Hematopoietic multipotent progenitor cell (in vitro differentiated cells): ENCODE measurements at places on chromosomes 3 and 15.
A peak's percentile ranks its signal among the peaks of the same experiment; 100 is the strongest.

DNA sequence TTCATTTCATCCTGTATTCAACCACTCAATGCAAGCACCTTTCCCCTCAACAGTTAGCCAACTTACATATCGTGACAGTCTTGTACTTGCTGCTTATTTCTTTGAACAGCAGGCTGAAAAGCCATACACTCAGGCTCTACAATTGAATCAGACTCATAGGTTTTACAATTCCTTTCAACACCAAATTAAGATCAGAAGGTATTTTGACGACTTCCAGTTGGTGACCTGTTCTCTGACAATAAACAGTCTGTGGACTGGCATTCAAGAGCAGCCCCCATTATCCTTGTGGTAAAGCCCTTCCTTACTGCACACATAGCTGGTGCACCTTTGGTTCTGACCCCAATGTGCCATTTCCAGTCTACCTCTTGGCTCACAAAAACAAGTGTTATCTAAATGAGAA, 140.0 kb upstream of the MB21D2 start:
- DNase-seq = no peak

- DNase-seq = no peak
Measured at GRCh38 chr15:60945196-60945595, 283.9 kb downstream of the RORA start.

- no peak for DNase-seq
Measured at GRCh38 chr15:74185710-74186348, 12.3 kb downstream of the ISLR start.

DNA sequence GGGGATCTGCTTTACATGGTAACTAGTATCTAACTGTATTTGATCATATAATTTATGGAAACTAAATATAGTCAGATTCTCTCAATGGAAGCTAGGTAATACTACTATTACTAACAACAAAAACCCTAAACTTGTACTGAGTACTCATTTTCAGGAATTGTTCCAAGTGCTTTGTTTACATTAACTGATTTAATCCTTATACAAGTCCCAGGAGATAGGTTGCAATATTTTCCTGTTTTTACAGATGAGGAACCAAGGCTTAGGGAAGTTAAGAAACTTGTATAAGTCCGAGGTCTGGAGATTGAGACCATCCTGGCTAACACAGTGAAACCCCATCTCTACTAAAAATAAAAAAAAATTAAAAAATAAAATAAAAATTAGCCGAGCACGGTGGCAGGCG, 7.5 kb upstream of the MTHFS start:
- DNase-seq = no peak

GRCh38 chr15:71146580-71146982, 31.3 kb downstream of the THSD4 start:
- no peak for DNase-seq

DNA sequence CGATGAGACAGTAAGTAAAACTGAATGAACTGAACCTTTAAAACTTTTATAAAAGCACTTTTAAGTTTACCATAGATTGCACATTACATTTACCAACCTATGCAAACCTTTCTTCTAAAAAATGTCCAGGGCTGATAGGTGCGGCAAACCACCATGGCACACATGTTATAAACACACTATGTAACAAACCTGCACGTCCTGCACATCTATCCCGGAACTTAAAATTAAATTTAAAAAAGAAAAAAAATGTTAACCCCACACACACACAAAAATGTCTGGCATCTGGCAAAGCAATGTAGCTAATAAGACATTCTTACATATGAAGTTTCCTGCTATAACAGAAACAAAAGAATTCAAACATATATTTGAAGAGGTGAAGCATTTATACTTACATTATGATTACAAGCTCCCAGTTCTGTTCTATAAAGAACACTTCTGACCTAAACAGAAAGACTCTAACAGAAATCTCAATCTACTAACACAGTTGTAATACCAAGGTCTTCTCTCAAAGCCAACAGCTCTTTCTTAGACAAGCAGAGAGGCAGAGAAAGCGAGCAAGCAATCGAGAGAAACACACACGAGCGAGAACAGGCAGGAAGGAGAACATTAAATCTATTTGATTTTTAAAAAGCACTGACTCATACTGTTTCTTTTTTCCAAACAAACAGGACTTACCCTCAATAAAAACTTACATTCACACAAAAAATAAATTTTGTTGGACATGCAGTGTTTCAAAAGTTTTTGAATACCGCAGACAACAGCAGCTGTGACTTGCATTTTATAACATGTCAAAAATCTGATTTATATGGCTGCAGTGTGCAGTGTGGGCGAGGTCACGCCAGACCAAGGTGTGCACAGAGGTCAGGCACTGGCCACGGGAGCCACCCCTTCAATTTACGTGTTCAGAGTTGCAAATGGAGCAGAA, at the start of gene NRG4:
NRG4 (minus strand) TSS at position 798 of the 925 bp plus-strand sequence. CDS start 1,194 bp downstream, outside the sequence.
- no peak for DNase-seq

DNA sequence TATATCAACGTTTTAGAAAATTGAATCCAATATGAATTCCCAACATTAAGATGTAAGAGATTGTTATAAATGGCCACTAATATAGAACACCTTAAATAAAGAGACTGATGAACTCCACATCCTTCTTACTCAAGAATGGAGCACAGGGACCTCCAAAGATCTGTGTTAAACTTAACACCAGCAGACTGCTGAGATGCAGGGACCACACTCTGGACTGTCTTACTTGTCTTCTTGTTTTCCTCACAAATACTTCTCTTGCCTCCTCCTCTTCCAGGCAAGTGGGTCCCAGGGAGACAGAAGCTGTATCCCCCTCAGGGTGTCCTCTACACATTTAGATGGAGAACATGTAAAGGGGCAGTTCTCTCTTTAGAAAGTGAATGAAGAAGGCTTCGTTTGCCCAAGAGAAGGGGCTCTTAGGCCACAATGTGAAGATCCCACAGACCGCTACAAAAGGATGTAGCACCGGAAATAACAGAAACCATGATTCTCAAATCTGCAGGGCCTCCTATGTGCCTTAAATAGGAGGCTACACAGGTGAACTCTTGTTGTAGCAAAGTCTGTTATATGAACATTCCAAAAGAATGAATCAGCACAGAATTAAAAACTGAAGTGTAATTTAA, 52.2 kb downstream of the SATB1 start:
- no peak for DNase-seq

GRCh38 chr3:186997473-186997939, 67.2 kb downstream of the ST6GAL1 start:
- no peak for DNase-seq

- no peak for DNase-seq
Measured at GRCh38 chr3:59808446-59808845, 758.6 kb upstream of the CFAP20DC start.

GRCh38 chr15:39974656-39975230, 40.8 kb downstream of the EIF2AK4 start:
- DNase-seq = no peak

- DNase-seq = peak; percentile 10
Measured at GRCh38 chr3:130345487-130346079, at the start of gene COL6A5. TSS of gene COL6A5 (plus strand) at chr3:130345672. CDS start at chr3:130373639, 27,967 bp downstream.

DNA sequence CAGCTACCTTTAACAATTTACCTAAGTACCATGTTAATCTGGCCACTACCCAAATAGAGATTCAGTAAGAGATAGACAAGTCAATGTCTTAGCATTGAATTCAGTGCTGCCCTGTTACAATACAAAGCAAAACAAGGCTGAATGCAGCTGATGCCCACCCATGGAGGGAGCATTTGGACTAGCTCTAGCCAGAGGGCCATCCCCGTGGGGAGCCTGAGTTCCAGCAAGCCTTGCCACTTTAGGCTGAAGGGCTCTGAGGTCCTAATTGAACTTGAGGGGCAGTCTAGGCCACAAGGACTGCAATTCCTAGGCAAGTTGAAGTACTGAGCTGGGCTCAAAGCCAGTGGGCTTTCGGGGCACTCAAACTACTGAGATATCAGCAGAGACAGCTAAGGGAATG, 265.9 kb downstream of the EFHB start:
- DNase-seq = no peak

- DNase-seq = no peak
Measured at GRCh38 chr15:46280762-46281542, 646.1 kb downstream of the SQOR start.

- DNase-seq = no peak
Measured at GRCh38 chr3:78668302-78668701, 1099.5 kb downstream of the ROBO1 start.

DNA sequence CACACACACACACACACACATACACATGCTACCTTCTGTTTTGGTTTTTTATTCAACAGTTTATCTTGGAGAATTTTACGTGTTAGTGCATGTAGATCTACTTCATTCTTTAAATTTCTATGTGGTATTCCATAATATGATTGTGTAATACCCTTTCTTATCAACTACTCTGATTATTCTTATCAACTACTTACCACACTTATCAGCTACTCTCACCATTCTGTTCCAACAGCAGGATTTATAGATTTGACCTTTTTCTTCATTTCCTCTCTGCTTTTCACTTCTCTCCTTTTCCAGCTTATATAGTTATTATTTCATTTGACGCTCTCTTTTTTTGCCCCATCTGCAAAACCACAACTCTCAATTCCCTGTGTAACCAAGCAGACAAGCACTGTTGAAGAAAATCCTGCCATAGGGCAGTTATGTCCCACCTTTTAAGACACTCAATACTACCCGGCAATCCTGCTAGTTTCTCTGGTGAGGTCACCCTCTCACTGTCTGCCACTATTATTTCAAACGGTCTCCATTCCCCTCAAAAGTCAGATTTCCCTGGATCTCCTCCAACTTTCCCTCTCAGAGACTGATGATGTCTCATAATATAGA, 56.9 kb upstream of the SATB1 start:
- no peak for DNase-seq

GRCh38 chr15:41661518-41662225, 1.5 kb downstream of the MGA start:
- peak; percentile 85 for DNase-seq

DNA sequence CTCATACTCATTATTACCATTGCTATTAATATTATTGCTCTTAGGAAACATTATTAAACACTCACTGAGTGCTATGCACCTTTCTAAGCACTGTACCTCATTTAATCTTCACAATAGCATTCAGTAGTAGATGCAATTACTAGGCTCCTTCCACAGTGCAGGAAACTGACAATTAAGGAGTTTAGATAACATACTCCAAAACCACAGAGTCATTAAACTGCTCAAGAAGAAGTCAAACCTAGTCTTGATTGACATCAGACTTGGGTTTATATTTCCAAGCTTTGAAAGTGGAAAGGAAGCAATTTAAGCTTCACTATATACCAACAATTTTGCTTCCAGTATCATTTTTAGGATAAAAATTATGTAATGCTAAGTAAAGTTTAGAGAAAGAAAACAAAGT, 490.1 kb upstream of the ARRDC4 start:
- no peak for DNase-seq

DNA sequence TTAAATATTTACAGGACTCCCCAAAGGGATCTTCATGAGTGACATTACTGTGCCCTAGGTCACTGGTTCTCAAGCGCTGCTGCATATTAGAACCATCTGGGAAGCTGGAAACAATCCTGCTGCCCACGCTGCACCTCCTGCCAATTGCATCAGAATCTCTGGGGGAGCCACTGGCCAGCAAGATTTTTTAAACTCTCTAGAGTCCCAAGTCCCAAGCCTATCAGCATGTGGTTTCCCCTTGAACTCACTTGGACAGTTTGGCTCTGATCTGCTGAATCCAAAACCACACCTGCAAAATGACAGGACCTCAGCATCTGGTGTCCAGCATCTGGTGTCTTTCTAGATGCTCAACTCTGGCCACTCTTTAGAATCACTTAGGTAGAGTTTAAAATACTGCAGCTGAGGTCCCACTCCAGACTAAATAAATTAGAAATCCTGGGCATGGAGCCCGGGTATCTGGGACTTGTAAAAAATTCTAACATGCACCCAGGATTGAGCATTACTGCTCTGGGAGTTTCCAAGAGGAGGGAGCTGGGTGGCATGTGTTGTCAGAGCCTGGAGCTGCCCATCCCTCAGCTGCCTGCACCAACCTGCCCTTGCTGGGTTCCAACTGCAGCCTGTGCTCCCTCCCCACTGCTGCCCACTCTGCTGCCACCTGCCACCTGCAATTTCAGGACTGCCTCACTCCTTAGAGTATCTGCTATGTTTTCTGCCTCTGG, 311.3 kb downstream of the SLC9A9 start:
- DNase-seq = no peak

GRCh38 chr15:33742800-33743199, 225.5 kb upstream of the CHRM5 start:
- no peak for DNase-seq

DNA sequence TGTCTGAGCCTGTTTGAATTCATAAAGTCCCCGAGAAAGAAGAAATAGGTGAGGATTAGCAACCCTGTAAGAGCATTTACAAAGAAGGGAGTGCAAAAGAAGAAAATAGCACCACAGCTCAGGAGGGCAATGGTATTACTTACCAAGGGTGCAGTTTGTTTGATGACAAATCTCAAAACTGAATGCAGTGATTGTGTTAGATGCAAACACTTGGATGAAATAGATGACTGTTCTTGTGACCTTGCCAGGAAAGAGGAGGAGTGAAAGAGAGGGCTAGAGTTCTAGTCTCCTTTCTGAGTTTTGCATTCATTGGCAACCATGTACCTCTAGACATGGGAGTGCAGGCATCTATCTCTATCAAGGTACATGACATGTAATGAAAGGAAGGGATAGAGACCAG, 1030.8 kb upstream of the CFAP20DC start:
- no peak for DNase-seq

GRCh38 chr3:16462679-16463078, 50.8 kb downstream of the RFTN1 start:
- no peak for DNase-seq

GRCh38 chr3:16033889-16034687, 140.4 kb upstream of the GALNT15 start:
- no peak for DNase-seq
